NCI-H524 treated with DMSO at 0.1 percent for 48 hours (cell line): ENCODE measurements at places on chromosomes 1 and 21.

GRCh38 chr1:181936269-181936668 lies 125.2 kb downstream of the ZNF648 start:
- no peak for DNase-seq

GRCh38 chr1:67679691-67680090 lies 5.3 kb upstream of the GADD45A start:
- DNase-seq: no peak

DNA sequence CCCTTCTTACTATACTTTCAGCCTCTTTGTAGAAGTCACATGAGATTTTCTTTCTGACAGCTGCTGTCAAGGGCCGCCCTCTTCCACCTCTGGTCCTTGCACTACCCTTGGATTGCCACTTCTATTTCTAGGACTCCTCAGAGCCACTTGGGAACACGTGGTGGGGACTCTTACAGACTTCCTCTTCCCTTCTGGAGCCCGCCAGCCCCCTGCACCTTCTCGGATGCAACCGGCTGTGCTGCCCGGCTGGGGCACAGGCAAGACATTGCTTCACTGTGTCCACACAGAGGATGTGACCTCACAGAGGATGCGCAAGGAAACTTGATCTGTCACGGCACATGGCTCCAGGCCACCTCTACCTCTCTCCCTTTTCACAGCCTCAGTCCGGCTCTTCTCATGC lies 2.4 kb upstream of the IKBKE start:
- DNase-seq: peak; percentile 6

DNA sequence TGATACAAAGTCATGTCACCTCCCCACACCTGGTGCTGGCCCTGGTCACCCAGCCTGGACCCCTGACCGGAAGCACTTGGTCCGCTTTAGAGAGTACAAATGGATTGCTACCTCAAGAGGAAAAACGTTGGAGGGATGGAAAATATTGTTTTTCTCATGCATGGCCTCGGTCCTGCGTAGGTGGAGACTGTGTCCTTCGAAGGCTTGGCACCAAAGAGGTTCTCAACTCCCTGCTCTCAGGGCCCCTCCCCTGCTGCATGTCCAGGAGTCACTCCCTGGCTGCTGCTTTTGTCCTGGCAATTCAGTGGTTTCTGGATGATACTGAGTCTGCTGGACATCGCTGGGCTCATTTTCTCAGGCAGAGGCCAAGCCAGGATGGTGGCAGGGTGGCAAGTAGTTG lies 529.8 kb downstream of the KIF26B start:
- no peak for DNase-seq

GRCh38 chr1:162674034-162674608 lies 41.9 kb downstream of the DDR2 start:
- no peak for DNase-seq

DNA sequence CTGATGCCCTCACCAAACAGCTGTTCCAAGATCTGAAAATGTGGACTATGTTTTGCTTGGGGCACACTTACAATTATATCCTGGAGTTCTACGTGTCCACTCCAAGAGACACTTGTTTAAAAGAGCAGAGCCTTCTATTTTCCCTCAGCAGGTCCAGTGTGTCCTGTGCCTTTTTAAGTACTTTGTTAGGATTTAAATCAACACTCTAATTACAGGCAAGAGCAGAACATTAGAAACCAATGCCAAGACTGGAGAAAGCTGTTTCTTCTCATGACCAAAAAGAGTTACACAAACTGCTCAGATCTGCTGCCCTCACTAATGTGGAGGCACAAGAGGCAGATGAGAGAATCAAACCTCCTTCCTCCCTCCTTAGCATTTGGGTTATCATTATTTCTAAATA lies 452.9 kb downstream of the LMO4 start:
- DNase-seq: no peak

- DNase-seq: no peak
Observed at GRCh38 chr1:181767001-181767708, 283.8 kb downstream of the CACNA1E start.

DNA sequence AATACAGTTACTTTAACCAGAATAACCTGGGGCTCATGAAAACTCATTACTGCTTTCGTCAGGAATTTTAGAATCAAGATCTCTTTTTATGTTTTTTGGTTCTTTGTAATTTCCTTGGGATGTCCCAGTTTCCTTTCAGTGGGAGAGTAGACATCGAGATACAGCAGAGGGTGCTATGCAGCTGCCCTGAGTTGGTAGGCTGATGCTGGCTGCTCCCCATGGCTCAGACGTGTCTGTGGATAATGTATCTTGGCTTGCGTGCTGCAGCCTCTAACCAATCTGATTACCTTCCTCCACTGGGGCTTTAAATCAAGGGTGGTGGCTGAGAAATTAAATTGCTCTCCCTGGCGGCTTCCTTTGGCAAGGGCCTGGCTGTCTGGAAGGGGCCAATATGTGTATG lies 253.7 kb downstream of the CACNA1E start:
- DNase-seq: no peak
